ENCODE measurements at places on chromosomes 3 and 15.

DNA sequence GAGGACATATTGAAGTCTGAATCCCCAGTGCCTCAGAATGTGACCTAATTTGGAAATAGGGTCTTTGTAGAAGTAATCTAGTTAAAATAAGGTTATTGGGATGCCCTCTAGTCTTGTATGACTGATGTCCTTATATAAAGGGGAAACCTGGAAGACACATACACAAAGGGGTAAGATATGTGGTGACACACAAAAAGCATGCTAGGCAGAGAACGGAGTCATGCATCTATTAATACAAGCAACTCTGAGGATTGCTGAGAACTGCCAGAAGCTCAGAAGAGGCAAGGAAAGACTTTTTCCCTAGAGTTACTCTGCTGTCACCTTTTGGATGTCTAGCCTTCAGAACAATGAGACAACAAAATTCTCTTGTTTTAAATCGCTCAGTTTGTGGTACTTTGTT, 58.1 kb upstream of the TMEM108 start:
- DNase-seq: no peak

- DNase-seq: peak; percentile 73
Measured at GRCh38 chr3:198080521-198081384, 120.7 kb downstream of the LMLN start.

GRCh38 chr3:127694467-127695215, 21.9 kb downstream of the ABTB1 start:
- peak; percentile 21 for DNase-seq

GRCh38 chr3:188315553-188315952, 161.6 kb downstream of the LPP start:
- DNase-seq: no peak

GRCh38 chr3:72811571-72811970, 36.7 kb downstream of the SHQ1 start:
- no peak for DNase-seq

DNA sequence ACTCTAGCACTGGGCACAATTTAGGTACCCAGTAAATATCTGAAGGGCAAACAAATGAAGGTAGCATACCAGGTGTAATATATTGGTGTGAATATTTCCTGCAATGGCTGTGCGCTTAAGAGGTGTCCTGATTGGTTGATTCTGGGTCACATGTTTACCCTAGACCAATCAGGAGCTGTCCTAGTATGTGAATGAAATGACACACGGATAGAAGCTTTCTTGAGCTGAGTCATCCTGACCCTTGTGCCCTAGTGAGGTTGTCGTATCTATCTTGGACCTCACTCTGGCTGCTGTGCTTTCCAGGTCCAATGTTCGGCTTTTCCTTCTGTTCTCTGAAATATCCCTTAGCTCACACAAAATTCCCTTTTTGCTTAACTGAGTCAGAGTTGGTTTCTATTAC, 58.1 kb upstream of the FOXP1 start:
- no peak for DNase-seq

- DNase-seq: no peak
Measured at GRCh38 chr3:32882189-32882588, 64.4 kb downstream of the TRIM71 start.

- no peak for DNase-seq
Measured at GRCh38 chr15:41839781-41840491, 1.3 kb downstream of the PLA2G4B start.

DNA sequence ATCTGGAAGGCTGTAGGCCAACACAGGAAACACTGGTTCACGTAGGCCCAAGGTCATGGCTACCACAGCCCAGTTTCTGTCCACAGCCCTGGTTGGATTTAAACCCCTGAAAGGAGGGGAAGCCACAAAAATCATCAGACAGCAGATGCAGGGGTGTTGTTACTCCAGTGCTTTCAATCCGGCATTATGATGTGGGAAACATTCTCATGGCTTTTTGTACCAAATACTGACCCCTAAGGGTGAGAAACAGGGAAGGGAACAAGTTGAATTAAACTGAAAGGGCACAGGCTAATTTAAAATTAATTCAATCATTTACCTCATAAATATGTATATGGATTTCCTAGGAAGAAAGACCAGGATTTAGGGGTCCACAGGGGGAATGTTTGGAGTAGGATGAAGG, 375.6 kb downstream of the CTNNB1 start:
- DNase-seq: no peak
